ENCODE measurements at places on chromosomes 5 and 9.
A peak's percentile ranks its signal among the peaks of the same experiment; 100 is the strongest.

DNA sequence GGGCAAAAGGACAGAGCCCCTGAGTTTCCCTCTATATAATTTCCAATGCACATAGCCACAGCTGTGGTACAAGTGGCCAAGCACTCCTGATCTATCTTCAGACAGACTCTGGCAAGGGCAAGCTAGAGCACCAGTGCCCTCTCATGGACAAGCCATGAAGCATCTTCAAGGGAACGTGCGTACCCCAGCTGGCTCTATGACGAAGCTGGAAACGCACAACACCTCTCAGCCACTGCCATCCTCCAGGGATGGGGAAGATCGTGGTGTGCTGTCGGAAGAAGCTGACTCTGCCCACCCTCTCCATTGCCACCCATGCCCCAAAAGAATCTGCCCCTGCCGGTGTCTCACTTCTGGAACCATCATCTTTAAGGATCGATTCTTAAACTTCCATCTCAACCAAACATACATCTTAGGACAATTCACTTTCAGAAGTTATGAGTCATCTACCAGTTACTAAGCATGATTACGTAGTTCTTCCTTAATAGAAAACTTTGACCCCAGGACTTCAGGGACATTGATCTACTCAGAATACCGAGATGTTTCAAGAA is 482.9 kb downstream of the AGTPBP1 start:
- peak; percentile 37 for DNase-seq

DNA sequence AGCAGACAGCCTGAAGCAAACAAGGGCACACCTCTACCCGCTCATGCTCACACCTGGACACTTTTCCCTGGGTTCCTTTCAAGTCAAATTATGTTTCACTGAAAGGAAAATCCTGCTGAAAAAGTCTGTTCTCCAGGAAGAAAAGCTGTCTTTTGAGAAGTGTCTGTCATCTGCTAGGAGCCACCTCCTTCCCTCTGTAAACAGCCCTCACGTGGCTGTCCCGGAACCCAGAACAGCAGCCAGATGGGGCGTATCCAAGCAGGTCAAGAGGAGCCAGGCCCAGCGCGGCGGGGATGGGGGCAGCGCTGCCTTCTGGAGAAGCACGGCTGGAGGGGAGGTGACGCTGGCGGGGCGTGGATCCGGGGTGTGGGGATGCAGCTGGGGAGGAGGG is at the start of gene PNPLA7:
TSS of gene PNPLA7 (minus strand) at position 172 of the 391 bp plus-strand sequence. CDS start 205 bp downstream, outside the sequence.
- peak; percentile 28 for DNase-seq

DNA sequence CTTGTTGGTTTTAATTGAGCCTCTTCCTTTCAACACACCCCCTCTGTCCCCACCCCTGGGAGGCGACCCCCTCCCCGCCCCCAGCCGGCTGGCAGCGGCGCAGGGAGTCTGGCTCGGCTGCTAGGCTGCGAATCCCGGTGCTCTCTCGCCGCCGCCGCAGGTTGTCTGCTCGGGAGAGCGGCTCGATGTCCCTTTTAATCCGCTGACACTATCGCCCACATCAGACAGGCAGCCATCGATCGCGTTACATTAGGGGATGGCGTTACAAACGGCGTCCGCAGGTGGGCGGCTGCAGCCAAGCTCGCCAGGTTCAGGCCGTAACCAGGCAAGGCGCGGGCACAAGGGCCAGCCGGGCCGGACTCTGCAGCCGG is 1.3 kb downstream of the NR2F1-AS1 start:
- DNase-seq = no peak

DNA sequence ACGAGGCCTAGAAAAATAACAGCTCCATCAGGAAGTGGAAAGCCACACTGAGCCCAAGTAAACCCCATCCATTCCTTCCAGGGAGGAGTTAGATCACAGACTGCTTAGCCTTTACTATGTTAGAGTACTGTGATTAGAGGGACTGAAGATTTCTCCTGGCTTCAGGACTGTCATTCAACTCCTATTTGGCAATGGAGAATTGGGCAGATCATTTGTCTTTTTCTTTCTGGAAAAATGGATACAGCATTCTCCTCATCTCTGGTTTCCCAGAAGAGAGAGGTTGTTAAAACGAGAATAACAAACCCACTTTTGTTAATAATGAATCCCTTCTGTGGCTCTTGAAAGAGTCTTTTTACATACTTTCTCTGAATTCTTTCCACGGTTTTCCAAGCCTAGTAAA is 150.4 kb downstream of the GABRB2 start:
- DNase-seq = no peak

- DNase-seq = peak; percentile 66
These were observed 36.5 kb upstream of the EQTN start for GRCh38 chr9:27333241-27334052.

DNA sequence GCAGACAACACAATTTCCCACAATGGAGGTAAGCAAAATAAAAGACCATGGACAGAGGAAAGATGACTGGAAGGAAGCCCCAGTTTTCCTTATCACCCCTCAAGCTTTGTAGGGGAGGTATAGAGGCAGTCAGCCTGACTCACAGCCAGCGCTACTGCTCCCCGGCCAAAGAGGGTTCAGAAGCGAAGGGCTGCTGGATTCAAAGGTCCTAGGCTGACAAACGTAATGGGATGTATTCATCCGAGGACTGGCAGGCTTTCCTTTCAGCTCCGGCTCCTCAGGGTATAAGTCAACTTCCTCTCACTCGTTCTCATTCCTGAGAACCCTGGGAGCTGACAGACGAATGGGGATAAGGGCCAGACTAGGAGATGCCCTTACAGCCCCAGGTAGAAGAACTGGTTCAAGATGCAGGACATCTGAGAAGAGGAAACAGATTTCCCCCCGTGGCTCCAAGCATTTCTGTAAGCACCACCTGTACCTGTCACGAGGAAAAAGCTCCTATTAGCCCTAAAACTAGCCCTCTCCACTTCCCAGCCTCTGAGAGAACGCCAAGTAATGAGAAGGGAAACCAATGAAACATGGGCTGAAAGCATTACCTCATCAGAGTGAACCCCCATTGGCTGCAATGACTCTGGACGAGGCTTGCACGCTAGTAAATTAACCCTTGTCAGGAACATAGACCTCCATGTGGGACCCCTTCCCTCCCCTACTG is 22.1 kb upstream of the FAM13B start:
- DNase-seq = no peak

DNA sequence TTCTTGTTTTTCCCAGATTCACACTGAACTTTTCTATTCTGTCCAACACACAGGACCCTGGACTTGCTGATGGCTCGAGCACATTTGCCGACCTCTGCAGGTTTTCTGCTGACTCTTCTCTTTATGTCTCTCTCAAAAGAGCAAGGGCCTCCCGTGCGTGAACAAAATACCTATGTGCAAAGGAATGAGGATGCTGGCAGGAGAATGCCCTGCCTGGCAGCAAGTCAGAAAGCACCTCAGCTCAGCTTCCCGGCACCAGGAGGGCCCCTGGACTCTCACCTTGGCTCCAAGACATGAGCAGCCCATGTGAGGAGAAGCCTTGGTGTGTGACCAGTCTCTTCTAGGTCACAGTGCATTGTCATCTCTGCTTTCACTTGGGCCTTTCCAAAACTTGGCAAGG is 36.1 kb downstream of the PAPPA start:
- no peak for DNase-seq

- no peak for DNase-seq
These were observed 205.7 kb downstream of the CDK5RAP2 start for GRCh38 chr9:120374239-120374638.

DNA sequence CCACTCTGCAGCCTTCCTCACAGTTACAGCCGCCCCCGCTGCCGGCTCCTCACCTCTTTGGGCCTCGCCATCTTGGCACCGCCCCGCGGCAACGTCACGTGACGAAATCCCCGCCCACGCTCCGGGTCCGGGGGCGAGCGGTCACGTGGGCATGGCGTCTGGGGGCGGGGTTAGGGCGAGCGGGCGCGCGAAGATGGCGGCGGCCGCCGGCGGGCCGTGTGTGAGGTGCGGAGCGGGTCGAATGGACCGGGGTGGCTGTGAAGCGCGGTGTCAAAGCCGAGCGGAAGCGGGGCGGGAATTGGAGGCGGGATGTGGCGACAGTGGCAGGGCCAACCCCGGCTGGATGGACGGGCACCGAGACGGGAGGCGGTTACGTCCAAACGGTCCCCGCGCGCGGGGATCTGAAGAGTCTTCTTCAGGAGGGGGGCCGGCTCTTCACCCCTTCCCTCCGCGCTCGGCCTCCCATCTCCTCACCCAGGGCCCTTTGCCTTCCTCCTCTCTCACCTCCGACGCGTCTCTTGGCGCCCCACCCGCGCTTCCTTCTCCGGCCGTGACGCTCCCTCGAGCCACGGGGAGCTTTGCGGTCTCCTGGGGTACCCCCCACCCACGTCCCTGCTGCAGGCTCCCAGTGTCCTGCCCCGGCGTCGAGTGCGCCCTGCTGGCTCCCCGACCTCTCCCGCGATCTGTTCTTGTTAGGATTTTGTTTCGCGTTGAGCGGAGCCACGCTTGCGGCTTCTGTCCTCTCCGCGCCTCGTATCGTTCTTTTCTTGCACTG is at the start of the genes DOLK and NUP188:
TSS of gene DOLK (minus strand) at position 77 of the 775 bp plus-strand sequence. CDS start 300 bp downstream, outside the sequence.
TSS of gene NUP188 (plus strand) at position 173 of the 775 bp plus-strand sequence. CDS start at position 194, 21 bp downstream.
- peak; percentile 78 for DNase-seq

DNA sequence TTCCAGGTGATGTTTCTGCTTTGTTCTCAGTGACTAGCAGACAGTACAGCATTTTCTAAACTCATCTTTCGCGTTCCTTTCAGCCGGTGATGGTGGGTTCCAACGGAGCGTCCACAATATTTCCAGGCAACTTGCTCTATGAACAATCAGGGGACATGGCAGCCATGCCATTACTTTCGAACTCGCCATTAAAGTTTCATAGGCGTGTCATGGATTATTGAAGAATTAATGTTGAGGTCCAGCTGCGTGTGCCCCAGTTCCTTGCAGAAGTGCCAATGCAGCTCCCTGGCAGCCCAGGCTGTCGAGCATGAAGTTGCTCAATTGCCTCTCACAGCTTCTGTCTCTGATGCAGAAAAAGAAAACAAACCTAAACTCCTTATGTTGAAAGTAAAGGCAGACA is 262.2 kb downstream of the IRX2 start:
- no peak for DNase-seq

GRCh38 chr9:131658377-131659129 is 81.3 kb downstream of the RAPGEF1 start:
- no peak for DNase-seq

- no peak for DNase-seq
These were observed 1275.7 kb downstream of the PTPRD start for GRCh38 chr9:9337129-9337528.

GRCh38 chr5:57754616-57755015 is 272.0 kb upstream of the ACTBL2 start:
- no peak for DNase-seq

- no peak for DNase-seq
These were observed 309.1 kb downstream of the RAB3C start for GRCh38 chr5:58891971-58892343.

DNA sequence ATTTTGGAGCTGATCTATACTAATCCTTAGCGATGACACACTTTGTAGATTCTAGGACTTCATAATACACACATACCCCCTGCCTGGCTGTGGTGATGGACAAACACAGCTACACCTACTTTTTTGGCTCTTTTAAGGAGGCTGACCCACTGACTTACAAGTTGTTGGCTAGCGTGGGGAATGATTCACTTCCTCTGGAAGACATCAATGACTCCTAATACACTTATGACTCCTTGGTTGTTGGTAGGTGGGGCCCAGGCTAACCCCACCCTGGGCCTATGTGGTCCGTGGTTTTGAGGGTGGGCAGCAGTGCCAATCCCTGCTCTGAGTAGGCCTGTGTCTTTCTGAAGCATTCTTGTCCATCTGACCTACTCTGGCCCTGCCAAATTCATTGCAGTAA is 144.4 kb downstream of the SLC12A2 start:
- no peak for DNase-seq

DNA sequence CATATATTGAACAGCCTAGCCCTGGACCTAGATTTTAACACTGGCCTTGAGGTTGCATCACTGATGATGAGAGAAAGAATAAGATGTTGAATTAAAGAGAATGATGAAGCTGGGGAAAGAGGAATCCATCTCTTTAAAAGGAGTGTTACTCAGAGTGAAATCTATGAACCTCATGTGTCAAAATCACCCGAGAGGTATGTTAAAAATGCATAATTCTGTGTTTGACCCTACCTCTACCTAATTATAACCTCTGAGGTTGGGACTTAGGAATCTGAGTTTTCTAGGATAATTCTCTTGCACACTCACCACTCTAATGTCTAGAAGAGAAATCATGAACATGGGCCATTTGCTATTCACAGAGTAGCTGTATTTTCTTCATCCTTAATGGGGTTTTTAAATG is 479.4 kb downstream of the ENC1 start:
- no peak for DNase-seq

GRCh38 chr9:74083681-74084433 is 413.3 kb upstream of the RORB start:
- DNase-seq = no peak

DNA sequence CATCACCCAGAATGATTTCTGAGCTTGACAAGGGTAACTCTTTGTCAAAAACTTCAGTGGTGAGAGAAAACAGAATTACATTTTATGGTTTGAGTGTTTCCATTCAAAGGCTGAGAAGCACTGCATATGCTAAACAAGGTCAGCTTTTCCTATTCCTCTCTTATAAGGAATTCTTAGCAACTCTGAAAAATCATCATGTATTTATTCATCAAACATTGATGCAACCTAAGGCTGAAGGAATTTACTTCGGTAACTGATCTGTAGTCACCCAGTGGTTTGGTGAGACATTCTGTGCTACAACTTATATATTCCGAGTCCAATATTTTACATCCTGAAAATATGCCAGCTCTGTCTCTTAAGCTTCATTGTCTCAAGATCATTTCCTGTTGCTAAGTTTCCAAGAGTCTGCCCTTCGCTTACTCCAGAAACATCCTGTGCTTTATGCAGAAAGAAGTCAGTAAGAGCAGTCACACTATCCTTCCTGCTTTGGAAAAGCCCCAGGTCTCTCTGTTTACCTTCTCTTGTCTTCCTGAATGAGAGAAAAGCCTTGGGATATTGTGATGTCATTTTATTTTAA is 176.6 kb upstream of the TBCA start:
- DNase-seq = no peak

- DNase-seq = no peak
These were observed 6.8 kb downstream of the ZDHHC11B start for GRCh38 chr5:777756-778161.

DNA sequence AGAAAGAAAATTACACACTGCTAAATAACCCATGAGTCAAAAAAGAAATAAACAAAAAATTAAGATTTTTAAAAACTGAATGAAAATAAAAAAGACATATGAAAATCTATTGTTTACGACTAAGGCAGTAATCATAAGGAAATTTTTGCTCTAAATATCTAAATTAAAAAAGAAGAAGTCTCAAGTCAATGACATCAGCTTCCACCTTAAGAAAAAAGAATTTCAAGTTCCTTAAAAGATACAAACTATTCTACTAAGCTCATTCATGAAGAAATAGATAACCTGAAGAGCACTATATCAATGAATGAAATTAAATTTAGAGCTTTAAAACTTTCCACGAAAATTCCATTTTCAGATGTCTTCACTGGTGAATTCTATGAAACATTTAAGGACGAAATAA is 15.7 kb upstream of the STARD4 start:
- no peak for DNase-seq
